Activated CD4-positive, alpha-beta T cell treated with anti-CD3 and anti-CD28 coated beads, Interleukin-10, Interleukin-2, amounts not matched to agents 100 ng/mL and 50 ng/mL, durations not matched to agents 16 hours and 8 hours (primary cell): ENCODE measurements at places on chromosomes 5 and 9.

DNA sequence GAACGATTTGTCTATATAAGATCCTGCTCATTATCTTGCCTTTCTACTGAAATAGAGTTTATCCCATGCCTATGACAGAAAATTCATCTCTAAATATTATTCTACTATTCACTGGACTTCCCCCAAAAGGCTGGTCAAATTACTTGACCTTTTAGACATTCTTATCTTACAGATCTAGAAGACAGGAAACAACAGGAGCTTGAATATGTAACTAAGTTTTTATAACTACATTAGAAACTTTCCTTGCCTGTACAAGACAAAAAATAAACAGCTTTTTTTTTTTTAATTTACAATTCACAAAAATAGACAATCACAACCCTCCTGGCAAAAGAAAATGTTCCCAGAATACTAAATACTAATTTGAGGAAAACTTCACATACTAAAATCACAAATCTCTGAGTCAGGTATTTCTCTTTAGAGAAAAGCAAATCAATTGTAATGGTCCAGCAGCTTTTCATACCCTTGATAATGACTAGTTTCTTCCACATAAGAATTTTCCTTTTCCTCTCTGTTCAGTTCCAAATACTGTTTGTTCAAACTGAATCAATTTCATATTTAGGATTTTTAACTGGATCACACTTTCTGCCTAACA lies 68.6 kb downstream of the MLLT3 start:
- DNase-seq = no peak

- DNase-seq = no peak
These were observed 114.4 kb downstream of the ZNF608 start for GRCh38 chr5:124631874-124632550.

DNA sequence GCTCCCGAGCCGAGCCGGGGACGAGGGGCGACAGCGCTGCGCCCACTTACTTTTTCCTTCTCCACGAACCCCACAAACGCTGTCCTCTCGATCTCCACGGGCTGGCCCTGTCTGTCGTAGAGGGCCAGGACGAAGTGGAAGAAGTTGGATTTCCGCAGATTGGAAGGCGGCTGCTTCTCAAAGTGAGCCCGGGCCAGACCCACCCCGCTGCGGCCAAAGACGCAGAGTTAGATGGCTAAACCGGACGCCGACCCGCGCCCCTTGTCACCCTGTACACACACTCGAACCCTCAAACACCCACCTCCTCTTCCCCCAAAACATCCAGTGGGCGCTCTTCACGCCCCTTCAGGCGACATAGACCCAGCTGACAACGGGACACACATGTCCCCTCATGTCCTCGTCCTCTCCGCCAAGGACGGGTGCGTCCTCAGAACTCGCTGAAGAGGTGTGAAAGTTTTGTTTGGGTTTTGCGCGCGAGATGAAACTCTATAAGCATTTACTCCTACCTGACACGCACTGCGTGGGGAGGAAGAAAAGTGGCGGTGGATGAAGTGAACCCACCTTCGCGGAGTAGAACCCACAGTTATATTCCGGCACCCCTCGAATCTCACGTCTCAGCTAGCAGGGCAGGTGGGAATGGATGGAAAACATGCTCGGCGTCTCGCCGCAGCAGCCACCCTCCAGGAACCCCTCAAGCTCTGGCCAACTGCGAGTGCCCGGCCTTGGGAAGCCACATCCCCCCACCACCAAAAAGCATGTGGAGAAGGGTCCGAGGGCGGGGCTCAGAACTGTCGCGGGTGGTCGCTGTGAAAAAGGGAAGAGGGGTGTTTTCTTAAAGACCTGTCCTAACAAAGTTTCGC lies 2.6 kb downstream of the EBF1 start:
- no peak for DNase-seq

- DNase-seq = no peak
These were observed 518.9 kb downstream of the PRDM9 start for GRCh38 chr5:24026288-24026687.

- no peak for DNase-seq
These were observed 38.8 kb downstream of the MUSK start for GRCh38 chr9:110707419-110707818.
